T-helper 17 cell (primary cell): ENCODE measurements at places on chromosomes 3 and 15.

GRCh38 chr3:25697553-25697952, 32.8 kb upstream of the TOP2B start:
- DNase-seq, result no peak

DNA sequence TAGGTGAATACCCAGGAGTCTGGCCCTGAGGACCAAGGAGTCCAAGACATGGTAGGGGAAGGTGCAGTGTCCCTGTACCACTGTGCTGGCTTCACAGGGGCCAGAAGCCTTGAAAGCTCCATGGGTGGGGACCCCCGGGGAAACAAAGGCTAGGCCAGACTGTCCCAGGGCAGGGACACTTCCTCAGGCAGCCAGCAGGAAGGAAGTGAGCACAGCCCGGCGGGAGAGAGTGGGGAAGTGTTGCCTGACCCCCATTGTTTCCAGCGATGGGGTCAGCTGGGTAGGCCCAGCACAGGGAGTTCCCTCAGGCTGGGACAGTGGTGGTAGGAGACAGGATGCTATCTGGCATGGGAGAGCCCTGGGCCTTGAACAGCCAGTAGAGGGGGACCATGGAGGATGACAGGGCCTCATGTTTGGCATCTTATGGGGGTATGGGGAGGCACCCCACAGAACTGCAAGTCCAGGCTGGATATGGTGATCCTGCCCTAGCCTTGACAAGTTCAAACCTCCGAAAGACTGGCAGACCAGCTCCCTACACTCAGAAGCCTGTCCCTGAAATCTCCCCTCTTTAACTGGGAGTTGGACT, 1.2 kb upstream of the HYAL2 start:
- DNase-seq, result no peak

DNA sequence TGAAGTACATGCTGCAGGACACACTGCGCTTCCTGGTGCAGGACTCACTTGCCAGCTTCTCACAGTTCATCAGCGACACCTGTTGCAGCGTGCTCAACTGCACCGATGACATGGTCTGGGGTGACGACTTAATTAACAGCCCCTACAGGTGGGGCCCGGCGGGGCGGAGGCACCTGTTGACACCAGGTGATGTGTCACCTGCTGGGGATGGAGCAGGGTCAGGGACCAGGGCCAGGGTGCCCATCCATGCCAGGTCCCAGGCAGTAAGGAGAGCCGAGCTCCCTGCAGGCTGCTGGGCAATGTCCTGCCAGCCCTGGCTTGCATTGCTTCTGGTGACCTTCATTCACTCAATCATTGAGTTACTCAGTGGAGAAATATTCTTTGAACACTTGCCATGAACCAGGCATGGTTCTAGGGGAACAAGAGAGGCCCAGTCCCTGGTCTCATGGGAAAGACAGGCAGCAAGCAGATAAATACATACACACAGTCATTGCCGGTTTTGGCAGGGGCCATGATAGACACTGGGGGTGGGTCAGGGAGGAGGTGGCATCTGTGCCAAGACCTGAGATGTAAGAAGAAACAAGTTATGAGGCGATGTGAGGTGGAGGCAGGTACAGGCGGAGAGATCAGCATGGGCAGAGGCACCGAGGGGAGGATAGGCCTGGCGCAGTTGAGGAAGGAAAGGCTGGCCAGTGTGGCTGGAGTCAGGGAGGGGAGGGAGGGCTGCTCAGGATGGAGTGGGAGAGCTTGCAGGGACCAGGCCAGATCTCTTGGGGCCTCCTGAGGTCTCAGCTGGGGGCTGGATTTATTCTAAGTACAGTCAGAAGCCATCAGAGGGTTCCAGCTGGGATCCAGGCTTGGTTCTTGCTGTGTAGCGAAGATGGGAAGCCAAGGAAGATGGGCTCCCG, 30.8 kb downstream of the DNAH1 start:
- no peak for DNase-seq

DNA sequence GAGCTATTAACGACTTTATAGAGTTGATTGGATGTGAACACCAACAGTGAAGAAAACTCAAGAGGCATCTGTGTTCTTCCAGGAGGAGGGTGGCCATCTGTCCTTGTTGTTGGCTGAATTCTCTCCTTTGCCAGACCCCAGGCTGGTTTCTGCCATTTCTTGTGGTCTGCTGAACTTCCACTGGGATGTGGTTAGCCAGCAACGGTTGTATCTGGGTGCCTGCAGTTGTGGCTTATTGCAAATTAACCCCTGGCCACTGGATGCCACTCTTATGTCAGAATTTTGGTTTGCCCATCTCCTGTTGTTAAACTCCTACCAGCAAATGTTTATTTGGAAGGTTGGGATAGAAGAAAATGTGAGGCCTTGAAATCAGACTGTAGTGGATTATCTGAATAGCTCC, 163.6 kb upstream of the TBC1D5 start:
- DNase-seq, result no peak

DNA sequence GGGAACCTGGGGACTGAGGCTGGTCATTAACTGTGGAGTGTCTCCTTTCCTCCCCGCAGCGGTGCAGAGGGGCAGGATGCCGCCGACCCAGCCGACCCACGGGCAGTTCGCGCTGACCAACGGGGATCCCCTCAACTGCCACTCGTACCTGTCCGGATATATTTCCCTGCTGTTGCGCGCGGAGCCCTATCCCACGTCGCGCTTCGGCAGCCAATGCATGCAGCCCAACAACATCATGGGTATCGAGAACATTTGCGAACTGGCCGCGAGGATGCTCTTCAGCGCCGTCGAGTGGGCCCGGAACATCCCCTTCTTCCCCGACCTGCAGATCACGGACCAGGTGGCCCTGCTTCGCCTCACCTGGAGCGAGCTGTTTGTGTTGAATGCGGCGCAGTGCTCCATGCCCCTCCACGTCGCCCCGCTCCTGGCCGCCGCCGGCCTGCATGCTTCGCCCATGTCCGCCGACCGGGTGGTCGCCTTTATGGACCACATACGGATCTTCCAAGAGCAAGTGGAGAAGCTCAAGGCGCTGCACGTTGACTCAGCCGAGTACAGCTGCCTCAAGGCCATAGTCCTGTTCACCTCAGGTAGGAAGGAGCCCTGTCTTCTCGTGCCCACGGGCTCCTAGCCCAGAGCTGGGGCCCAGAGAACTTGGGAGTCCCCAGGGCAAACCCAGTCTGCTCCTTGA, 3.7 kb downstream of the NR2F2 start:
- DNase-seq, result no peak

- no peak for DNase-seq
These were observed 595.2 kb upstream of the TBL1XR1 start for GRCh38 chr3:177792311-177793030.

DNA sequence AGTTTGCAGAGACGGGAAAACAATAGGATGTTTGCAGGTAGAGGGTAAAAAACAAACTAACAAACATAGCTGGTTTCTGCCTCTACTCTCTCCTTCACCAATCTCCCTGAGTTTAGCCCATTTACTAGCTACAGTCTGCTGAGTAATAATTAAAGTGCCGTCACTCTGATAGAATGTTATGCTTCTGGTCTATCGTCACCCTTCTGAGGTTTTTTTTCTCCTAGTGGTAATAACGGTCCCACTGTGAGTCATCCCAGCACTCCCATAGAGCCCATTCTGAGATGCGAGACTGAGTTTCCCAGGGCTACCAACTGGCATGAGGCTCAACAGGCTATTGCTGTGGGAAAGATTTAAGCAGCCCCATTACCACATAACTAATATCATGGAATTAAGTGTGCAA, 56.4 kb downstream of the PLAAT1 start:
- DNase-seq, result no peak

- no peak for DNase-seq
These were observed 11.6 kb upstream of the DPH6 start for GRCh38 chr15:35557544-35557943.

DNA sequence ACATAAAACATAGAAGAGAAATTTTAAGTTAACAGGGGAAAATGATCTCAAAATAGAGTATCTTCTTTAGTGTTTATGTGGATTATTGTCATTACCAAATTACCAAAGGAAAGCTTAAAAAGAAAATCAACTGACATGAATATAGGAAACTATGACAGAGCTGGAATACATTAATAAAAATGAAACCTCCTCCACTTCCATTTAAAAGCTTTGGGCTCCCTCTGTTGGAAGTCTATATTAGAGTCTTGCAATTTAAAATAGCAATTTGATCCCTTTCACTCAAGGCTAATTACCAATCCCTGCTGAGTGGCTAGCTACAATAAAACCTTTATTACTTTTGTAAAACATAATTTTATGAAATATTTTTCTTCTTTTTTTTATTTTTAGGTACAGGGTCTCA, 61.4 kb upstream of the IMPG2 start:
- no peak for DNase-seq

GRCh38 chr3:7779331-7779730, 722.3 kb upstream of the LMCD1 start:
- no peak for DNase-seq

DNA sequence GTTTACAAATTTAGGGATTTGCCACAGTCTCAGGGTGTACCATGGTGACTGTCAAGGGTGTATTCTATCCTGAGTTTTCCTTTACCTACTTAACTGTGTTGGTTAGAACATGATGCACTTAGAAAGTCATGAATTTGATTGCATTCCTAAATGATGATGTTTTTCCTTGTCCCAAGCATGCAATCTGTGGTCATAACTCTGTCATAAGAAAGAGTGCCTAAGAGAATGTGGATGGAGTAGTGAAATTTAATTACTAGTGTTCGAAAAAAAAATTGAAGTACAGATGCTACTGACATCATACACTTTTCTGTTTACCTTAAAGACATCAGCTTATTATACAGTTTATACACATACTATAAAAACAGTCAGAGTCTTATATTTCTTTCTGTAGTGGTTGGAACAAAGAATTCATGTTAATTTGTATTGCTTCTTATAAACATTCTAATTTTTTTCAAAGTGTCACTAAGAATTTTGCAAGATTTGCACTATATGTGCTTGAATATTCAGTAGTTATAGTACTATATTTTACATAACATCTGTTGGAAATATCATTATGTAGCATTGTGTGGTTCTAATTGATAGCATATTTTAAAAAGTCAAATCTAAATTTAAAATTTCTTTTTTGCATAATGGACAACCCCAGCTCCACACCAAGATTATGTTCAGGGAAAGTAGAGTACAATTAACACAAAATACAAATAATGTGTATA, 231.3 kb upstream of the KCNMB2 start:
- no peak for DNase-seq

GRCh38 chr3:194194051-194194756, 58.3 kb downstream of the HES1 start:
- DNase-seq, result no peak

- DNase-seq, result no peak
These were observed 262.4 kb upstream of the PROK2 start for GRCh38 chr3:72047221-72047871.
